ENCODE measurements at places on chromosomes 16 and 17.

GRCh38 chr16:85005285-85006069, 5.9 kb downstream of the ZDHHC7 start:
- no peak for DNase-seq

DNA sequence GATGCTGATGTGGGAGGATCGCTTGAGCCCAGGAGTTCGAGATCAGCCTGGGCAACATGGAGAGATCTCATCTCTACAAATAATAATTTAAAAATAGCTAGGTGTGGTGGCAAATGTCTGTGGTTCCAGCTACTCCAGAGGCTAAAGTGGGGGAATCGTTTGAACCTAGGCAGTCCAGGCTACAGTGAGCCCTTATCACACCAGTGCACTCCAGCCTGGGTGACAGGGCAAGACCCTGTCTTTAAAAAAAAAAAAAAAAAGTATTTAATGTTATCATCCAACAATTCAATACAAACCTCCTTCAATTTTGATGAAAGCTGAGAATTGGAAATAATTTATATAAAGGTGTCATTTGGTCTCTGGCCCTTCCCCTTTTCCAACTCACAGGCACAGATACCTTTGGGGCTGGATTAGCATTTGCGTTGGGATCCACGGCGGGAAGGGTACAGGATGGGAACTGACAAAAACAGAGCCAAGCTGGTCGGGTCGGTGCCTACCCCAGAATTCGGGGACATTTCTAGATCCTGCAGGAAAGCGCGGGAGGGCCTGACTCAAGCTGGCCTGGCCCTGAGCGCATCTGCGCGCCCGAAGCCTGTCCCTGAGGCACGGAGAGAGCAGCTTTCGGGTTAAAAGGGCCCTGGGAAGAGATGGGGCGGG, 860 bp upstream of the DCAF7 start:
- no peak for DNase-seq

DNA sequence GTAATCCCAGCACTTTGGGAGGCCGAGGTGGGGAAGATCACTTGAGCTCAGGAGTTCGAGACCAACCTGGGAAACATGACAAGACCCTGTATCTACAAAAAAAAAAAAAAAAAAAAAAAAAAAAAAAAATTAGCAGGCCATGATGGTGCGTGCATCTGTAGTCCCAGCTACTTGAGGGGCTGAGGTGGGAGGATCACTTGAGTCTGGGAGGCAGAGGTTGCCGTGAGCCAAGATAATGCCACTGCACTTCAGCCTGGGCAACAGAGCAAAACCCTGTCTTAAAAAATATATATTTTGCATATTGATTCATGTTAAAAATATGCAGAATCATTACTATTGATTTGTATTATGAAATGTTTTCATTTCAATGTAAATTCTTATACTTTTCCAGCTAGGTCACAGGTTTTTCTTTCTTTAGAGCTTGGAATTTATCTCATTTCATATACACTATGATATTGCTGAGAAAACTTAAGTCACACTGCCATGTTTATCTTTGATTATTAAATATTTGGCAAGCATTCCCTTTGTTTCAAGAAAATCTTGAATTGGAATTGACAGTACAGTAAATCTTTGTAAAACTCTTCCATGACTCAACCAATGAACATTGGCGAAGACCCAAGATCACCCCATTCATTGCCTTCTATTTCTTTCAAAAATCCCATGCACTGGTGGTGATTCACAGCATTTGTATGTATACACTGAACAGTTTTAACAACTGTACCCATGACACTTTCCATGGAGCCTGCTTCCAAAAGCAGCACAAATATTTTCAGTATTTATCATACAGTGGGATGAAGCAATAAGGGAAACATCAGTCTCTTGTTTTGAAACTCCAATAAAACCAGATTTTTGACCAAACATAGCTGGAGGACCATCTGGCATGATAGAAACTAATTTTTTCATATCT, 83.5 kb upstream of the TNRC6A start:
- no peak for DNase-seq

DNA sequence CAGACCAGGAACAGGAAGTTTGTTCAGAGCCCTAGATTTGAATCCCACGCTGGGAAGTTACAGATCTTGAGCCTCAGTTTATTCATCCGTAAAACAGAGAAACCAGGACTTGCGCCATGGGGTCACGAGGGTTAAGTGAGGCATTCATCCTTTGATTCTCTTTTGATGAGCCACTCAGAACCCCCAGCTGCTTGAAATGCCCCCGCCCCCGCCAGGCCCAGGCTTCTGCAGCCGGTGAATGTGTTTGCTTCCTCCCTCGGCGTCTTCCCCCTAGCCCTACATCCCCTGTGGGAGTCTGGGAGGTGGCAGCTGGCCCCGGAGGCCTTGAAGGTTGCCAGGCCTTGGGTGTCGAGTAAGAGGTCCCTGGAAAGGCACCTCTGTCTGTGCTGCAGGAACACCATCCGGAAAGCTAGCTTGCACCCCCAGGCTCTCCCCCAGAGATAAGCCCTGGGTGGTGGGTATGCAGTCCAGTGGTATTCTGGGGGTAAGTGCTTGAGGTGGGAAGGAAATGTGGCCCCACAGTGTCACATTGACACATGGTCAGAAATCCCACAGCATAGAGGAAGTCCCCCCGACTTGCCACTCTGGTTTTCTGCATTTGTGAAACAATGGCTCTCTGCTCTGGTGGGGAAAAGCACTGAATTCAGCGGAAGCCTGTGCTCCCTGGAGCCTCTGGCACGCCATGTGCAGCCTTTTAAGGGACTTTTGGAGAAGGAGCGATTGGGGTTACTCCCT, 14.9 kb downstream of the IRF8 start:
- no peak for DNase-seq

GRCh38 chr16:23821875-23822688, 13.7 kb upstream of the PRKCB start:
- DNase-seq: no peak

DNA sequence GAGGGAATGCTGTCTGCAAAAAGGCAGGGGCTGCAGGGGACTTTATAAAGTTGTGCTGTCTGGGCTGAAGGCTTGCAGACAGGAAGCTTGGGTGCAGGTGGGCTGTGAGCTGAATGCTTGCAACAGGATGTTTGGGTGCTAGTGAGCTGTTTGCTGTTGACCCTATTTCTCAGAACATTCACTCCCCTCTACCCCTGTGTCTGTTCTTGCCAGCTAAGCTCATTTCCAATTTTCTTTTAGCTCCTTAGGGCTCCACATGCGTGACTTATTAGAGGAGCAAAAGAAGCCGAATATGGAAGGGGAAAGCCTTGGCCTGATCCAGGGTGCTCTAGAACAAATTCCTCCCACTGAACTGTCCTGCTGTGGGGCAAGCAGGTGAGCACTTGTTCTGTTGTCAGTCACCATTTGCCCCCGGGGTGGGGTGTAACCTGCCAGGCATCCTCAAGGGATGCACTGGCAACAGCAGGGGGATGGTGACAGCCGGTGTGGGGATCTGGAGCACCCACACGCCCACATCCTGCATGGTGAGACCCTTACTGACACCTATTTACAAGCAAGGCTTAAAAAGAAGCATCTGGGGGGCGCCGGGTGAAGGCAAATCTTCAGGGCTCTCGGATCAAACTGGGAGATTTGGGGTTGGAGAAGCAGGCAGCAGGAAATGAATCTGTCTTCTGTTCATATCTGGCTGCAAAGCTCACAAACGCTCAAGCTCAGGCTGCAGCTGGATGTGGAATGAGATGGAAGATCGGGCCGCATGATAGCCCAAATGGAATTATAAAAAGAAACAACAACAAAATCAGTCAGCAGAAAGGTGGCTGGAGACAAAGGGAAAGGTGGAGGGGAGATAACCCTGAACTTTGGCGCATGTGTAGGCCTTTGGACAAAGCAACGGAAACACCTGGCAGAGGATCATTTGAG, 21.1 kb upstream of the NUP93 start:
- DNase-seq: no peak

GRCh38 chr16:76226011-76226410, 51.2 kb upstream of the CNTNAP4 start:
- DNase-seq: no peak

GRCh38 chr17:81494626-81495377, 17.8 kb downstream of the ACTG1 start:
- no peak for DNase-seq

DNA sequence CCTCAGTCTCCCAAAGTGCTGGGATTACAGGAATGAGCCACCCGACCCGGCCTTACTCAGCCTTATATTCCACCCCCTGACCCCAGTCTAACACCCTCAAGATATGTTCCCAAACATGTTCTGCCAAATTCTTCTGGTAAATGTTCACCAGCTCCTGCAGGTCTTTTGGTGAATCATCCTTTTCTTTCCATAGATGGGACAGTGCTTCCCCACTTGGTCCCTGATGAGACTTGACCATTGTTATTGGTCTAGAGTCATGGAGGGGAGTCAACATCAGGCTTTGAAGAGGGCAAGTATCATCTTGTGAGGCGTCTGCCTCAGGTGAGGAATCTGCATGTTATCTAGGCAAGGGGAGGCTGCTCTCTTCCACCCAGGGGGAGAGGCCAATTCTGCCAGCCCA, 10.4 kb upstream of the RUNDC3A start:
- no peak for DNase-seq

DNA sequence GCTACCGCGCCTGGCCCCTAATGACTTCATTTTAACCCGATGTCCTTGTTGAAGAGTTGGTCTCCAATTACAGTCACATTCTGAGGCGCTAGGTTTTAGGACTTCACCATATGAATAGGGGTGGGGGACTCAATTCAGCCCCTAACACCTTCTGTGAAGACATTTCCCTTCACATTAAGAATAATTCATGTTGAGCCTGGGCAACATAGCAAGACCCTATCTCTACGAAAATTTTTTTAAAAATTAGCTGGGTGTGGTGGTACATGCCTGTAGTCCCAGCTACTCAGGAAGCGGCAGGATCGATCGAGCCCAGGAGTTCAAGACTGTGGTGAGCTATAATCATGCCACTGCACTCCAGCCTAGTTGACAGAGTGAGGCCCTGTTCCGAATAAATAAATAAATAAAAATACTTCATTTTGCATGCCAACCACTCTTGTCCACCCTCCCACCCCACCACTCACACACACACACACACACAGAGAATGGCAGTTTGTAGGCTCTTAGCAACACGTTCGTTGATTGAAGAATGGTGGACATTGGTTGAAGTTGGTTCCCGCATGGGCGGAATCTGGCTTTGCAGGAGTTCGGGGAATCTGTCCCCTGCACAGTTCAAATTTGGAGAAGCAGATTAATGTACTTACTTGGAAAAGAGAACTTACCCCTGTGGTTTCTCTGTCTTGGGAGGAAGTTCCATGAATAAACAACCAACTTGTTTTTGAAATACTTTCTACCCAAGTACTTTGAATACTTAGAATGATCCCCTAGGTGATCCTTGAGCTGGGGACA, 27.8 kb upstream of the TVP23A start:
- DNase-seq: no peak

DNA sequence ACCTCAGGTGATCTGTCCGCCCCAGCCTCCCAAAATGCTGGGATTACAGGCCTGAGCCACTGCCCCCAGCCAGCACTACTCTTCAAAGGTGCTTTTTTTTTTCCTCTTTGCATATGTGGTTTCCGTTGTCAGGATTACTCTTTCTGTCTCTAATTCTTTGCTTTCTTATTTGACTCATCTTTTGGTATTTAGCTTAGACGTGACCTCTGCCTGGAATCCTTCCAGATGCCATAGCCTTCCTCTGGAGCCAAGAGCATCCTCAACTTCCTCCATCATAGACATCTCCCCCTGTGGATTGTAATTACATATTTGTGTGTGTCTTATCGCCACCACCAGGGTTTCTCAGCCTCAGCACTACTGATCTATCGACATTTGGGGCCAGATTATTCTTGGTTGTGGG, 84.4 kb upstream of the XYLT1 start:
- DNase-seq: no peak

- DNase-seq: no peak
Observed at GRCh38 chr16:50266337-50267091, at the start of gene ADCY7. Gene ADCY7, plus strand, starts transcription at chr16:50266551. Its CDS starts 21,629 bp downstream, at chr16:50288180.

DNA sequence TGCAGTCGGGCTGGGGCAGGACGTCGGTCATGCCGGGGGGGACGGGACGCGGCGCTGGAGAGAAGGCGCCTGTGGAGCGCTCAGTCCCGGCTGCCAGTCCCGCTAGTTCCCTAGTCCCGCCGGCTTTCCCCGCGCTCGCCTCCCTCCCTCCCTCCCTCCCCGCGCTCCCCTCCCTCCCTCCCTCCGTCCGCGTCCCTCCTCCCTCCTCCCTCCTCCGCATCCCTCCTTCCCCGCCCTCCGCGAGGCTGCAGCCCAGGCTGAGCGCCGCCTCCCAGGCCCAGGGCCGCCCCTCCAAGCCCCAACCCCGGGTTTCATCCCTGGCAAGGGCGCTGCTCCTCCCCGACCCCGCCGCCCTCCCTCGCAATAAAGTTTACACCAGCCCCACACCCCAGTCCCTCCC, 34.8 kb downstream of the TIMM22 start:
- DNase-seq: no peak

- DNase-seq: no peak
Observed at GRCh38 chr17:63516910-63517824, 6.0 kb upstream of the KCNH6 start.

DNA sequence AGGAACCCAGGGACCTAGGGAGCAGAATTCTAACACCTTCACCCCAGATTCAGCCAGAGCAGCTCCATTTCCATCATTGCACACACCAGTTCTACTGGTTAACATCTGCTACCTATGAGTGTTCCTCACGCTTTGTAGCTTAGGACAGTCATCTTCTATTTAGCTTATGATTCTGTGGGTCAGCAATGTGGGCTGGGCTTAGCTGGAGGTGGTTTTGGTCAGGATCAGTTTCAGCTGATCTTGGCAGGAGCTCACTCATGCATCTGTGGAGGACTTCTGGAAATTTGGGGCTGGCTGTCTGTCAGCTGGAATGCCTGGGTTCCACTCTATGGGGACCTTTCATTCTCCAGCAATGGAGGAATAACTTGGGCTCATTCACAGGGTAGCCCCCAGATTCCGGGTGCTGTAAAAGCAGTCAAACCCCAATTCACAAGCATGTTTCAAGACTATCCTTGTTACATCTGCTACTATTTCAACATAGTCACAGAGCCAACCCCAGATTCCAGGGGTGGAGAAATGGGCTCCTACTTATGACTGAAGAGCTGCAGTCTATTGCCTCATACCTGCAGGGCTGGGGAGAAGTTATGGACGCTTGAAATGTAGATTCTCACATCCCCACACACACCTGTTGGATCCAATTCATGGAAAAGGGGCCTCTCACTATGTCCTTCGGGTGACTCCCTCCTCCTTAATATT, 3.4 kb upstream of the HP start:
- DNase-seq: no peak

DNA sequence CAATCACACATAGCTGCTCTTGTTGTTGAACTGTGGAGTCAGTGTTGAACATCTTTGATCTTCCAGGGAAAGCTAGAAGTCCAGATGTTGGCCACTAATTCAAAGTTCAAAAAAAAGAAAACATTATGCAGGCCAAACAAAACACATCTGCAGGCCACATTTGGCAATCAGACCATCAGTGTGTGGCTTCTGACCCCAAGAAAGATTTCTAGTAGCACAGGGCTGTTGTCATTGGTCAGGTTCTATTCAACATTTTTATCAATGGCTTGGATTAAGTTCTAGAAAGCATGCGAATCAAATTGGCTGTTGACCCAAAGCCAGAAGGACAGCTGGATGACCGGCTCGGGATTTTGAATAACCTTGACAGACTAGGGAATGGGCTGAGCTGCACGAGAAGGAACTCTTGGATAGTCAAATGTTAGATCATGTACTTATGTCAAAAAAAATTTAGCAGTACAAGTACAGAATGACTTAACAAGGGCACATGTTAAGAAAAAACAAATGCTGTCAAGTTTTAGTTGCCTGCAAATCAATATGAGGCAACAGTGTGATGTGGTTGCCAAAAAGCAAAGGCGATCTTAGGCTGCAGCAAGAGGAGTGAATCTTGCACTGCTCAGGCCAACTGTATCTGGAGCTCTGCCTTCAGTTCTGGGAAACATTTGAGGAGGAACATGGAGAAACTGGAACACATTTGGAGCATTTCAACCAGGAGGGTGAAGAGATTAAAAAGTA, 187.6 kb downstream of the RGS9 start:
- DNase-seq: no peak

- no peak for DNase-seq
Observed at GRCh38 chr17:66494023-66494803, 191.8 kb downstream of the PRKCA start.

Measured in HEK293T (cell line).